ENCODE measurements at places on chromosomes 12 and 14.

GRCh38 chr14:48023881-48024280 lies 348.5 kb upstream of the MDGA2 start:
- DNase-seq, result no peak

GRCh38 chr14:69682621-69683263 lies 71.3 kb downstream of the SUSD6 start:
- DNase-seq, result no peak

DNA sequence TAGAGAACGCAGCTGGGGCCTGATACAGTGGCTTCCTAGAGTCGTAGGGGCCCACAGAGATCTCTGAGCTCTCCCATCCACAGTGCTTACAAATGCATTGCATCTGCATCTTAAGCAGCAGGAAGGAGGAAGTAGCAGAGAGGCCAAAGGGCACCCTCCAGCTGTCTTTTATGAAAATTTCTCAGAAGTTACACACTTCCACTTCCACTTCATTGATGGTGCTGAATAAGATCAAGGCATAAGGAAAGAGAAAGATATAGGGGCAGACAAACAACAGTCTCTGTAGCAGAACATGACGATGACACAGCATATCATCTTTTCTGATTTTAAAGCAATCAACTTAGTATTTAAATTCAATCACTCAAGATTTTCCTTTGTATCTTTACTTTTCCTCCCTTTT lies 51.6 kb upstream of the ABCC9 start:
- no peak for DNase-seq

GRCh38 chr12:104631867-104632266 lies 175.1 kb downstream of the CHST11 start:
- no peak for DNase-seq

GRCh38 chr12:46149079-46149464 lies 119.8 kb downstream of the SLC38A1 start:
- DNase-seq, result no peak

DNA sequence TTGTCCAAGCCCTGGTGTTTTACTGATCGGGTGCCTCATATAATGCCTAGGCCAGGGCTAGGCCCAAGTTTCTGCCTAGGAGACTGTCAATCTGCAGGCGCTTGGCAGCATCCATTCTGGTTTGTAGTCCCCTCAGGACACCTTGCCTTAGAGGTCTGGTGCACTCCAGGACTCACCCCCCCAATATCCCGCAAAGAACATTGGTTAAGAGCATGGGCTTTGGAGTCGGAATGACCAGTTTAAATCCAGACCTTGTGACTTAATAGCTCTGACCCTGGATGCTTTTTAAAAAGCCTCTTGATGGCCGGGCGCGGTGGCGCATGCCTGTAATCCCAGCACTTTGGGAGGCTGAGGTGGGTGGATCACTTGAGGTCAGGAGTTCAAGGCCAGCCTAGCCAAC lies 60.0 kb downstream of the GALNT16 start:
- DNase-seq, result no peak

DNA sequence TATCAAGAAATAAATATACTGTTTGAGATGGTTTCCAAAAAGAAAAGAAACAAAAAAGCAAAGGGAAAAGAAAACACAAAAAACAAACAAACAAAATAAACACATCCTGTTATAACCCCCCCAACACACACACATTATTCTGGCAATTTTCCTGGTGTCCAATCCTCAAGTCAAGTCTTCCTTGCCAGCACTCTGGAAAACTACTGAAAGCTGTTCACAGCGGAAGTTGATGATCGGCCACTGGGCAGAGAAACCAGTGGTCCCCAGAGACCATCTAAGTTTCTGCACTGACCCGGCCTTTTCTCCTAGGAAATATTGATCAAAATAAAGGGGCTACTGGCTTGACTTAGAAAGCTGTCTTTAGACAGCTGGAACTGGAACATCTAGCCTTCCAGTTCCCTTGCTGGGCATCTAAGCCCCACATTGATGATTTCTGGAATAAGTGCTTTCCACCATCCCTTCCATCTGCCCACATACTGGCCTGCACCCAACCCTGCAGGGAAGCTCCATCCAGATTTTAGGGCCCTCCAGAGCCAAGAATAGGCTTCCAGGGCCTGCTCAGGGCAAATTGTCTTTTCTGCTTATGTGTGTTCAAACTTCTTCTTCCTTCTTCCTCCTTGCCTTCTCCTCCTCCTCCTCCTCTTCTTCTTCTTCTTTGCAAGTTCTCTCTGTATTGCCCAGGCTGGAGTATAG lies 11.6 kb upstream of the PPP1CC start:
- no peak for DNase-seq

- no peak for DNase-seq
Observed at GRCh38 chr14:73887694-73888459, 1.2 kb downstream of the ZNF410 start.

DNA sequence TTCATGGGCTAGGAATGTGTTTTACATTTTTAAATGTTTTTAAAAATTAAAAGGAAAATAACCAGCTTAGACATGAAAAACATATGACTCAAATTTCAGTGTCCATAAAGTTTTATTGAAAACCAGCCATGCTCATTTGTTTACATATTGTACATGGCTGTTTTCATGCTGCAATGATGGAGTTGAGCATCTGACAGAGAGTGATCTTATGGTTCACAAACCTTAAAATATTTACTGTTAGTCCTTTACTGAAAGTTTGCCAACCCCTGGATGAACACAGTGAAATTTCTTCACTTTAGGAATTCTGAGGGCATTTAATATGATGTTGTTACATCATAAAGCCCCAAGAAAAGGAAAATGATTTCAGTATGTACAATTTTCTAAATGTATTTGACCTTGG lies 16.1 kb downstream of the RASSF9 start:
- DNase-seq, result no peak

GRCh38 chr14:89186856-89187376 lies 230.1 kb downstream of the FOXN3 start:
- no peak for DNase-seq

DNA sequence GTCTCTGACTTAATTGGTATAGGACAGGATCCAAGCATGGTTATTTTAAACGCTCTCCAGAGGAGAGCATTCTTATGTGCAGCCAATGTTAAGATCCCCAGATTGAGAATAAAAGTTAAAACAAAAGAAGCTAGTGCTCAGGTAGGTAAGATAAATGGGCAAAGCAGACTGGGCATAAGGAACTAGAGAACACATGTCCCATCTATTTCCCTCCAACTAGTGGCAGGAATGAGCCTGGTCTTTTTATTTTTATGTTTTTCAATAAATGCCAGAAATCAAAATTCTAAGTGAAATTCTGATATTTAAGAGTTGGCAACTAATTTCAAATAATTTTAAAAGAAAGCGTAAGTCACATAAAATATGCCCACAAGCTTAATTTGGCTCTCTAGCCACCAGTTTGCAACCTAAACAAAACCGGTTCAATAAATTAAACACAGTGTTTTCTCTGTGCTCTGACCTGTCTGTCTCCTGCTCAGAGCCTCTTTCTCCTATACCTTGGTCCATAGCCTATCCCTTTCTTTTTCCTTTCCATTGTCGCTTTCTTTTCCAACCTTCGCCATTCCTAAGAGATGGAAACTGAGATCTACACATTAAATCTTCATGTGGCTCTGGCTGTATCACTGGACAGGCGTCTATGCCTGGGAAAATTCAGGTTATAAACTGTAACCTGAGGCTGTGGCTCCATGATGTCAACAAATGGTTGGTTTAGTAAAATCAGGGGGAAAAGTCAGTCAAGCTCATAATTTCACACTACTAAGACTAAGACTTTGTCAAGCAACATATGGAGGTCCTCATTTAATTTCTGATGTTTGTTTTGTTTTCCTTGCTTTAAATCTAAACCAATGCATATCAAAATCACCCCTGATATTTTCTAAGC lies 5.5 kb downstream of the SLC38A1 start:
- no peak for DNase-seq

DNA sequence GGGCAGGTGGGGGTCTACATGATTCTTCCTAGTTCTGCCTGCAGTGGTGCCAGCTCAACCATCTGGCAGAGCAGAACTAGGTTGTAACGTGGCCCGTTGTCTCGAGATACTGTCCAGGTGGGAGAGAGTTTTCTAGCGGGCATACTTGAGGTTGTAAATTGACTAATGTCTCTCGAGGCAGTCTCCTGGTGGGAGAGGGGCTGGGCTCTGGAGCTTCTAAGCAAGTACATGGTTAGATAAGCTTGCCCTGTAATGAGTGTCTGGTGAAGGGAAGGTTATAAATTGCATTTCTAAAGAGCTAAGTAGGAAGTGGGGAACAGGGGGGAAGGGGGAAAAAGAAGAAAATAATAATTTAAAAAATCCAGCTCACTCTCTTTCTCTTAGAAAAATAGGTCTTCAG lies 18.1 kb downstream of the BDKRB1 start:
- DNase-seq, result no peak

- DNase-seq, result no peak
Observed at GRCh38 chr12:21413369-21414277, 23.8 kb upstream of the PYROXD1 start.

- no peak for DNase-seq
Observed at GRCh38 chr12:120230974-120231315, 30.0 kb upstream of the RPLP0 start.

DNA sequence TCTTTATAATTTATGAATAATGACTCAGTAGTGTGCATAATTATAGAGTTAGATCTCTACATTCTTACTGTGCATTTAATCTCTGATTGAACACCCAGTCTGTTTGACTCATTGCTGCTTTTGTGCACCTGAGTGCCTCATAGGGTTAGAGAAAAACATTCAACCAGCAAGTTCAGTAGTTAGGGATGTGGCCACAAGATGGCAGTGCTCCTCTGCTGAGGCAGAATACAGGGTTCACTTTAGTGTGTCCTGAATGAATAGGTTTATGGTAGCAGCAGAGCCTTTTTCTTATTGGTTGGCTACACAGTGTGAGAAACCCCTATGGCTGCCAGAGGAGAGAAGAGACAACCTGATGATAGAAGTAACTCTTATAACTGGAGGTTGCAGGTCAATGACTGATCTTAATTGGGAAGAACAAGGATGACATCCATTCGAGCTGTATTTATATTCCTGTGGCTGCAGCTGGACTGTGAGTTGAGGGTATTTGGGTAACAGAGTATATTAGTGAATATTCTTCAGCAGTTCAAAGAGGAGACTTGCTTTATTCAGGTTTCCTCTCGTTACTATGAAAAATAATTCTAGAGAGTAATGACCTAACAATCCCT lies 194.9 kb upstream of the OR4E1 start:
- DNase-seq, result no peak

- no peak for DNase-seq
Observed at GRCh38 chr12:86950043-86950442, 693.9 kb upstream of the MGAT4C start.

DNA sequence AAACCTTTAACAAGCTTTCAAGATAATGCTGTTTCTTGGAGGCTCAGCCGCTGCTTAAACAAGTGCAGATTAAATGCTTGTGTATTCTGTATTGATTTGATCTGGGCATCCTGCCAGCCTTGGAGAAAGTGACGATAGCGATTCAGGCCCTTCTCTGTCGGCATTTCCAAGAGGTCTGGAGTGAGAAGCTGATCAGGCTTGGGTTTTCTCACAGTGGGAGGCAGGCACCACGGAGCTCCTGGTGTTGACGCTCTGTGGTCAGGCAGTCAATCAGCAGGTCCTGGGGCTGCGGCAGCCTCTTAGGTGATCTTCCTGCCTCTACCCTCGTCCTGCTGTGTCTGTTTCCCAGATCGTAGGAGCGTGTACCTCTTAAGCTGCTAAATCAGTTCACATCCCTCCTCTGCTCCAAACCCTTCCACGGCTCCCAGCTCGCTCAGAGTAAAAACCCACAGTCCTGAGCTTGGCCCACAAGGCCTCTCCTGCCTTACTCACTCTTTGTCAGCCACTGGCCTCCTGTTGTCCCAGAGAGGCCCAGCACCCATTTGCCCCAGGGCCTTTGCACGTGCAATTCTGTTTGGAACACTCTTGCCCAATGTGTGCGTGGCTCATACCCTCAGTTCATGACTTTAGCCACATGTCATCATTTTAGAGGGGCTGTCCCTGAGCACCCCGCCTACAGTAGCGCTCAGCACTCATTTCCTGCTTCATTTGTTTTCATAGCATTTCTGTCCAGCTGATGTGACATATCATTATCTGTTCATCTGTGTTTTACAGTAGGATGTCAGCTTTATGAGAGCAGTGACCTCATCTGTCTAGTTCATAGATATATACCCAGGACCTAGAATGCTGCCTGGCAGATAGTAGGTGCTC lies 155.4 kb downstream of the AACS start:
- no peak for DNase-seq

GRCh38 chr12:124994437-124994975 lies 1.1 kb downstream of the BRI3BP start:
- DNase-seq, result no peak

DNA sequence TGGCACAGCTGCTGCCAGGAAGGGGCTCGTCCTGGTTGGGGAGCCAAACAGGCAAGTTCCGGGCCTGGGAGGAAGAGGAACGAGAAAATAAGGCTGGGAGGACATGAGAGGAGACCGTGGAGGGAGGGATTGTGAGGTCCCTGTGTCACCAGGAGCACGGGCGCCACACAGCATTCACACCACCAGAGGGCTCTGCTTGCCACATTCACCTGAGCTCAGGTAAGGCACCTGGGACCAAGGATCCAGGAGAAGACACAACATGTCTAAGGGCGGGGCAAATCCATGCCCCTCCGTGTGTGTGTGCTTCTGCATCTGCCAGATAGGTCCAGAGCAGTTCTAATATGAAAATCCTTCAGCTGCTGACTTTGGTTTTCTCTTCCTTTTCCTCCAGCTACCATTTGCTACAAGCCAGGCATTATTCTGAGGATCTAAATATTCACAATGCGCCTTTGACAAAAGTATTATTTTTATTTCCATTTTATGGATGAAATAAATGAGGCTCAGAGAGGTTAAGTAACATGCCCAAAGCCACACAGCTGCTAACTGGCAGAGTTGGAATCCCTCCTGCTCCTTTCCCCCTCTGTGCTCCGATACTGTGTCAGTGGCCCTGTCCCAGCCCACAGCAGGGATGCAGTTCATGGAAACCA lies 14.6 kb downstream of the RAPGEF3 start:
- DNase-seq, result peak; percentile 11

DNA sequence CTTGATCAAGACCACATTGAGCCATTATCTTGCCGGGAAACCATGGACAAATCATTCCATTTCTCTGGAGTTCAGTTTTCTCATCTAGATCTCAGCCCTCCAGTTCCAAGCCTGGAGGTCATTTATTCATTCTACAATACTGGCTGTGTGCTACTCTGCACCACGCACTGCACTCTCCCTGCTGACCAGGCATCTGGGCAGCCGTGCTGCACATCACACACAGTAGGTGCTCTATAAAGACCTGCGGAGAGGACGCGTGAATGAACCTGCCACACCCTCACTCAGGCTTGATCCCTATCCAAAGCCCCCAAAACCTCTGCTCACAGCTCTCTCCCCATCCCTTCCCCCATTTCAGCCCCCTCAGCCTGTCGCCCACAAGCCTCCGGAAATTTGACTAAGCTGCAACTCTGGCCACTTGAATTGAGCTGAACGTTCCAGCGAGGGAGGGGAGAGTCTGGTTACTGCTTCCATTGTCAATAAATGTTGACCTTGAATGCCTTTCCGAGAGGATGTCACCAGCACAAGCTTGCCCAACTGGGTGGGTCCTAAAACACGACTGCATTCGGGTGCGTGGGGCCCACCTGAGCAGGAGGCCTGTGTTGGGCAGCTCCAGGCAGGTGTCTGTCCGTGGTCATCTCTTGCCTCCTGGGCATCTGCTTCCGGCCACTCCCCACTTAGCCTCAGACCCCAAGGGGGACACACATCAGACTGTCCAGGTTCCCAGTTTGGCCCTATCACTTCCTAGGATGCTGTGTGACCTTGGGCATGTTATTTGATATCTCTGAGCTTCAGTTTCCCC lies 17.8 kb downstream of the FAIM2 start:
- DNase-seq, result no peak
